Urinary bladder (tissue), 4 donors: ENCODE measurements at places on chromosomes 12 and 14. TPM values are rescaled to one million over a fixed set of nuclear protein-coding genes. Genes with fewer than 3 reads are reported as not detected.

The RNU4-1 gene
- under 0.01 TPM for total RNA-seq

The RNF34 gene
- 77.4 TPM for total RNA-seq

DNA sequence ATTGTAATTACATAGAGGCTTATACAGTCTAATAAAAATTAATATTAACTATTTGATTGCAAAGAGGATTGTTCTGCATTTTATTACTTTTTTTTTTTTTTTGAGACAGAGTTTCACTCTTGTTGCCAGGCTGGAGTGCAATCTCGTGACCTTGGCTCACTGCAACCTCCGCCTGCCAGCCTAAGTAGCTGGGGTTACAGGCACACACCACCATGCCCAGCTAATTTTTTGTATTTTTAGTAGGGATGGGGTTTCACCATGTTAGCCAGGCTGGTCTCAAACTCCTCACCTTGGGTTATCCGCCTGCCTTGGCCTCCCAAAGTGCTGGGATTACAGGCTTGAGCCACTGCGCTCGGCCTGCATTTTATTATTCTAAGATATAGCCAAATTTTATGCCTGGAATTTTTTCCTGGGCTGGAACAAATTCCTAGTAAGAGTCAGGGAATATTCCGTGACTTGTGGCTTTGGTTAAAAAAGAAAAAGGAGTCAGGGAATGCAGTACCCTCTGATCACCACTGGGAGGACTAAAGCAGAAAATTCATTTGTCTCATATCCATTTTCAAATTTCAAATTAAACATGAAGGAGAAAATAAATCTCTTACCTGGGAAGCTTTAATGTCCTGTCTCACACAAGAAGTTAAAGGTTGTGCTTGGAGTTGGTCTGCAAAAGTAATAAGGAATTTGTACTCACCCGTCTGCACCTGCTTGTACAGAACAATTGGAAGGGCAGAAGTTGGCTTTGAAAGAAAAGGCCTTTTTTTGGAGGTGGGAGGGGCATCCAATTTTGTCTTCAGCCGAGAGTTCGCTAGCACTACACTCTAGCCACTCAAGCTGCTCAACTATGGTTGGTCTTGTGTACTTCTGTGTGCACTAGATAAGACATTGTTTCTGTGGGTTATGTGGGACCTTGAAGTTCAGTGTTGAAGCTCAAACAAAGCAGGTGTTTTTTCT, 8.7 kb downstream of the MARK3 start:
- no peak for DNase-seq

DNA sequence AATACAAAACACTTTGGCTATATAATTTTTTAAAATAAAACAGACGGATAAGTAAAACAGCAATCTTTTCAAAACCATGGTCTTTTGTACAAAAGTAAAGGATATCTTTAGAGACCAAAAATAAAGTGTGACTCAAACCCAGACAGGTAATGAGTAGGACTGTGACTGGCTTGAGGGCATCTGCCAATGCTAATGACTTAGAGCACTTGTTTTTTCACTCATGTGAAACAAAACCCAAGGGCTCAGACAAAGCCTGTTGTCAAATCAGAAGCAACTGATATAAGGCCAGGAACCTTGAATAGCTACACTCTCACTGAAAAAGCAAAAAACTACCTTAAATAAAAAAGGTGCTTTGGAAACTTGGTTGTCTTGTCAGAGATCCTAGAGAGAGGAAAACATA, 357.4 kb downstream of the TMEM117 start:
- no peak for DNase-seq

DNA sequence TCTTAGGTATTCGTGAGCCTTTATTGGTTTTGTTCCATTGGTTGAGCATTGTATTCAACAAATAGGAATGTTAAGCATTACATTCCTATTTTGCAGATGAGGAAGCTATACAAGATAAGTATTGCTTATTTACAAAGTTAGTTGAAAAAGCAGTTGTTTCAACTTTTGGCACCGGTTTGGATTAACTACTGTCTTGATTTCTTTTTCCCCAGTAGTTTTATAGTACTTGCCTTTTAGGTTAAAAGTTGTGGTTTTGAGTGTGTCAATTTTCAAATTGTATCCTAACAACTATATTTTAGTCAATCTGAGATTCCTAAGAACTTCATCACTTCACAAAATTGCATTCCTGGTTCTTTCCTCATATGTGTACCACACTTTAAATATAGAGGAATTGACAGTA, 23.8 kb upstream of the MBIP start:
- DNase-seq, result no peak

DNA sequence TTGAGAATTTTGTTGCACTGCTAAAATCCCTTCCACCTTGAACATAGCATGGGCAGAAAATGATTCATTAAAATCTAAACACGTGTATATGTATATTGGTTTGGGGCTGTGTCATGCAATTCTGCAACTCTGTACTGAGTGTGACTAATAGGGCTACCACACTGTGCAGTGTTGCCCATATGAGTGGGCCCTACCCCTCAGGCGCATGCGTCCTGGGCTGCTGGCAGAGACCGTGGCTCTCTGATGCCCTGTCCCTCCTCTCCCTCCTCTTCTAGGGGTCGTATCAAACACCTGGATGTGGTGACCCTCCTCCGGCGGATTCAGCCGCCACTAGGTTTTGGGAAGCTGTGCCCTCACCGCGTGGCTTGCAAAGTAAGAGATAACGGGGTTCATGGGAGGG, 128.4 kb upstream of the FKBP4 start:
- no peak for DNase-seq

DNA sequence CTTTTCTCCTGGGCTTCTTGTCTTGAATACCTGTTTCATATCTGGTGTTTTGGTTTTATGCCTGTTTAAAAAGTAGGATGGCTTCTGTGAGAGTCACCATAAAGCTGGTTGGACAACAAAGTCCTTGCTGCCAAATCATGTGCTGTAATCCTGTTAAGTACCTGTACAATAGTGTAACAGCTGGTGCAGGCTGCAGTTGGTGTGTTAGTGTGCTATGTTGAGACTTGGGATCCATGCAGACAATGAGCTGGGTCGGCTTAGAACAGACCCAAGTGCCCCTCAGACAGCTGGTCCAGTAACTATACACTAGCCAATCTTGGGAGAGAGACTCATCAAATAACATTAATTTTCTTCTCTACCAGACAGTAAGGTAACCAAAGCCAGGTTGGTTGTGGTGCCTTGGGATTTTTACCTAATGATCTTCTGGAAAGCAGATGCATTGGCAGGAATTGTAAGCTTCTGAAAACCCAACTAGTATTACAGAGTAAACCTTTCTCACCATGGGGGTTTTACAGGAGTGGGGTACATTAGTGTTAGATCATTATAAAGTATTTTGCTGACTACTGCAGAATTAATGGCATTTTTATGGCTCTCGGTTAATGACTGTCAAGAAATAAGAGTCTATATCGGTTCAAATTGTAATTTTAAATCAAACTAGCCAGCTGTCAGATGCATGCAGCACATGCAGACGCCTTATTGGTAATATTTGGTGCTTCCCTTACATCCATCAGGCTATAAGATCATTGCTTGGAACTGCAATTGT, 231.2 kb downstream of the PDZRN4 start:
- DNase-seq, result no peak
